ENCODE measurements at places on chromosomes 6 and 20. TPM values are rescaled to one million over a fixed set of nuclear protein-coding genes. Genes with fewer than 3 reads are reported as not detected.

Gene CABLES2
- total RNA-seq, result 1.3 TPM

Gene NOX3
- total RNA-seq, result not detected

Gene KCNK17
- not detected for total RNA-seq

Gene SCUBE3
- not detected for total RNA-seq

Gene TMC2
- not detected for total RNA-seq

Gene BPI
- not detected for total RNA-seq

- no peak for DNase-seq
Observed at GRCh38 chr6:78551361-78551760, 316.0 kb upstream of the IRAK1BP1 start.

- DNase-seq, result peak; percentile 17
Observed at GRCh38 chr6:45326698-45327417, 1.3 kb upstream of the RUNX2 start.

DNA sequence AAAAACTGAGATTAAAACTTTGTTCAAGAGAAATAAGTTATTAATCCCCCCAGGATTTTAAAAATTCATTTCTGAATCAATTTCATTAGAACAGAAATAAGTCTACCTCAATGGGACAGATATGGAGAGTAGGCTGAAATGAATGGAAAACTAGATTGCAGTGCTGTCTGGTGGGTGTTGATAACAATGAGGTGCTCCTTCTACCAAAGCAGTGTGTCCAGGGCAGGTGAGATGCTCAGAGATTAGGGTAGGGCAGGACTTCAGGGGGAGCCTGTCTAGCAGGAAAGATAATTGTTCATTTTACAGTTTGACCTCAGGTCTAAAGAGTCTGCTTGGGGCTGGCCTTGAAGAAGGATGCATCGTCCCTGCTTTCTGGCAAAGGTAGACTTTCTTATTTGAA lies 38.0 kb upstream of the MYLIP start:
- no peak for DNase-seq

DNA sequence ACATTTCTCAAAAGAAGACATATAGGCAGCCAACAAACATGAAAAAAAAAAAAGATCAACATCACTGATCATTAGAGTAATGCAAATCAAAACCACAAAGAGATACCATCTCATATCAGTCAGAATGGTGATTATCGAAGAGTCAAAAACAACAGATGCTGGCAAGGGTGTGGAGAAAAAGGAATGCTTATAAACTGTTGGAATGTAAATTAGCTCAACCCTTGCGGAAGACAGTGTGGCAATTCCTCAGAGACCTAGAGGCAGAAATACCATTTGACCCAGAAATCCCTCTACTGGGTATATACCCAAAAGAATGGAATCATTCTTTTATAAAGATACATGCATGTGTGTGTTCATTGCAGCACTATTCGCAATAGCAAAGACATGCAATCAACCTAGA lies 303.8 kb upstream of the THEMIS start:
- DNase-seq, result no peak

DNA sequence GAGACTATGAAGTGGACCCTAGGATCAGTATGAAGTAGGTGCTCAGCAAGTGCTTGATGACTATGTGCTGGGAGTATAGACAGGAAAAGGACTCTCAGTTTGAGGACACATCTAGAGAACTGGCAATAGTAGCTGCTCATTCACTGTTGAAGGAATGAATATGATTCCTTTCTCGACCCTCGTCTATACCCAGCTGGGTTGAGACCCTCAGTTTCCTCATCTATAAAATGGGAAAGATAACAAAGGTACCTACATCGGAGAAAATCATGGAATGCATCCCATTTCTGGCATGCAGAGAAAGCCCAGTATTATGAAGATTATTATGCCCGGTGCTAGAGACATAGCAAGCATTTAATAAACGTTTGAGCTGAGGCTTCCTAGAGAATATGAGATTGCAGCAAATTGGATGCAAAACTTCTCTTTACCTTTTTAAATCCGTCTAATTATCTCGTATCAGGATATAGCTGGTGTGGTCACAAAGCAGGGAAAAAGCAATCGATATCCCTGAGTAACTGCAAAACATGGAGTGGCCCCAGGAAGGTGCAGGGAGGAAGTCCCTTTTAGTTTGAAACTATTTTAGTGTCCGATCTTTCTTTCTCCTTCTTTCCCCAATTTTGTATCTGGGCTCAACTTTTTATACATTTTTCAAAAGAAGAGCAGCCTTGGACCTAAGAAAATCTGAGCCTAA lies 2.8 kb upstream of the PCK1 start:
- no peak for DNase-seq

DNA sequence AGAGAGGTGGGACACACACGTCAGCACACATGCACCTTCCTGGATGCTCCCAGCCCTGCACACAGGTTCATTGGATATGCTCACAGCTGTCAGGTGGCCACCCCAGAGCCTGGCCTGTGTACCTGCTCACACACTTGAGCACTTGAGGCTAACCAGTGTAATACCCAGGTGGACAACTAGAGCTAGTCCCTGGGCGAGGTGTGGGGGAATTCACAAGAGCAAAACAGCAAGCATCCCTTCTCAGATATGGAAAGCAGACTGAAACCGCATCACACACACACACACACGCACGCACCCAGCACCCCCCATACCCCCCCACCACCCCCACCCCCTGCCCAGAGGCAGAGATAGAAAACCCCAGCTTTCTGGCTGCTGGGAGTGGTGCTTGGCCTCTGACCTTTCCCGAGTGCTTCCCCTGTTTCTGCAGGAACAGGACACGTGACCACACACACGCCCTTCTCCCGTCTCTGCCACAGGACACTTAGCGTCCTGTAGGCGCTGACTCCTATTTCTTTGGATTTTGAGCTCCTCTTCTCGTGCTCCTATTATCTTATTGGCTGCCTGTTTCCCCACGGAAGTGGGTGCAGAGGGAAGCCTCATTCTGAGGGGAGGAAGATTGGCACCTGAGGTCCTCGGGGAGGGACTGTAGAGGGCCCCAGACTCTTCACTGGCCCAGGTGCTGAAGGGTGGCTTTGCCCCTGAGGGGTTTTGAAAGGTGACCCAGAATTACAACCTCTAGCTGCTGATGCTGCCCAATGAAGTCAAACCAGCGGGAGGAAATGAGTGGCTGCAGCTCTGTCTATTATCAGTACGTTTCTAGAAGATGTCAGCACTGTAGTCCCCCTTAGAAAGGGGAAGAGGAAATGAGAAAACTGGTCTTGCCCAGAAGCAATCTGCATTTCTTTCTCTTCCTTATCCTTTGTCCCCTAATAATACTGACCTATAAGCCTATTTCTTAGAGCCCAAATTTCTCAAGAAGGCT lies 65.8 kb downstream of the SYTL3 start:
- DNase-seq, result no peak

DNA sequence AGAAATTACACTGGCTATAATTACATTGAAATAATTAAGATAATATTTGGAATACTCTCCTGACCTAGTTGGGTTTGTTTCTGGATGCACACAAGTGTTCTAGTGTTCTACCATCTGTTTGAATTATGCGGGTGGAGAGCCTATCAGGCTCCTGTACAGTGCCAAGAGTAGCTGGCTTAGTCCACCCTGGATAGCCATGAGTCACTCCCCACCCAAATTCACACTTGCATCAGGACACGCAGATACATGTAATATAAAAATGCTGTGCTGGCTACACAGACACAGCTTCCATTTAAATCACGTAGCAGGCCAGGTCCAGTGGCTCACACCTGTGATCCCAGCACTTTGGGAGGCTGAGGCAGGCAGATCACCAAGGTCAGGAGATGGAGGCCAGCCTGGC lies 686.2 kb upstream of the SLC35B3 start:
- DNase-seq, result peak; percentile 85

GRCh38 chr20:37361336-37361735 lies 15.4 kb downstream of the SRC start:
- DNase-seq, result no peak

DNA sequence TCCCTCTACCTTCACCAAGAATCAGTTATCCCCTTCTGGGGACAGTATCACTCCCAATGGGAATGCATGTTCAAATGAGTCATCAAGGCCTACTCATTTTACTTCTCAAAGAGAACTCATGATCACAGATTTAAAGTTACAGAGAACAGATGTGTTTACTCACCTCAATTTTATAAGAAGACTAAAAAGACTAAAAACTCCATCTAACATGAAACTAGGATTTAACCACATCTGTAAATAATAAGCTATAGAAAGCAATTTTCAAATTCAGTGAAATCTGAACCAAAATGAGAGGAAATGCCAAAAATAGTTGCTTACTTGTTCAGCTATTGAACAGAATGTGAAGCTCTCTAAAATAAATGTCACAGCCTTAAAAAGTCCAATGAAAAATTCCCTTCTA lies 300.1 kb upstream of the KCNQ5 start:
- DNase-seq, result peak; percentile 49

DNA sequence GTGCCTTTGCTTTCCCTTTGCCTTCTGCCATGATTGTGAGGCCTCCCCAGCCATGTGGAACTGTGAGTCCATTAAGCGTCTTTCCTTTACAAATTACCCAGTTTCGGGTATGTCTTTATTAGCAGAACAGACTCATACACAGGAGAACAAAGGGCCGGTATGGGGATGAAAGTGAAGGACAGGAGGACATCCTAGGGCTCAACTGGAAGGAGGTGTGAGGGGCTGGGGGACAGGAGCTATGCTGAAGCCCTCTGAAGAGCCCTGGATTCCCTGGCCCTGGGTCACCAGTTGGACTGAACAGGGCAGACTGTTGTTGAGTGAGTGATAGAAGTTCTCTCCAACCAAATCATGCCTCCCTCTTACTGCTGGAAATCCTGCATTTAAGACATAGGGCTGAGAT lies 105.8 kb downstream of the SCML4 start:
- no peak for DNase-seq

GRCh38 chr6:104623052-104623690 lies 236.5 kb downstream of the HACE1 start:
- DNase-seq, result peak; percentile 65

- no peak for DNase-seq
Observed at GRCh38 chr6:24149296-24149695, 23.3 kb downstream of the NRSN1 start.

- DNase-seq, result no peak
Observed at GRCh38 chr20:1215386-1216170, 10.3 kb upstream of the RAD21L1 start.
